PC-3 (cell line): ENCODE measurements at places on chromosomes 6 and 20.

DNA sequence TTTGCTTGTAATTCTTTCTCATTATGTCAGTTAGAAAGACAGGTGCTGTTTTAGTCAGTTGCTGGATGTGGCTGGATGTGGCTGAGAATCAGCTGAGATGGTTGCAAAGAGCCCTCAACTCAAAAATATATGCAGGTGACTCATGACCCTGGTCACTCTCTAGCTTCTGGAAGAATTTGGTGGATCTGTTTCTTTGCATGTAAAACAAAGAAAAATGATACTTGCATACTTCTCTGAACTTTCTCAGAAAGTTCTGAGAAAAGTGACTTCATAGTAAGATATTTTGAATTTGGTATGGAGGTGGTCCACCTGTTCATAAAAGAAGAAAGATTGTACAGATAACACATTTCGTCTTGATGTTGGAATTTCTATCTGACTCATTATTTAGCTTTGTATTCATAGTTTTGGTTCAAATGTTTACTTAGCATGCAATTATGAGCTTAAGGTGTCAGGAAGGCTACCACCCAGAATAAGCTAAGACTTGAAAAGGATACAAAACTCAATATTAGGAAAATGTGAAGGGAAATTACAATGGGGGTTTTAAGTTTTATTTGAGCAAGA, 163.2 kb upstream of the OLIG3 start:
- DNase-seq: no peak

DNA sequence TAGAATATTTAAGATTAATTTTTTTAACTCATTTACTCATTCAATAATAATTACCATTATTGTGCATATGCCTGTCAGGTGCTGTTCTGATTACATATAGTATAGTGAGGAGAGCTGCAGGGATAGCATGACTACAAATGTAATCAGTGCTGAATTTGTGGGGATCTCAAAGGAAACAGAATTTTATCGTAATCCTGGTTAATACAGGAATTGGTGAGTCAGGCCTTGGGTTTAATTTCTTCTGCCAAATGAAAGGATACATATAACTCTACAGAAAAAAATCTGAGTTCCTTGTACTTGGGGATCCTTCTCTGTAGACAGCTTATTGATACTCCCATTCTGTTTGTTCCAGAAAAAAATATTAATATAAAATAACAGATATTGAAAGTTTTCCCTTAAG, 297.2 kb downstream of the GJA1 start:
- DNase-seq: no peak

GRCh38 chr20:37871751-37872150, 31.2 kb upstream of the VSTM2L start:
- no peak for DNase-seq

GRCh38 chr6:50717734-50718457, 4.6 kb downstream of the TFAP2D start:
- no peak for DNase-seq

DNA sequence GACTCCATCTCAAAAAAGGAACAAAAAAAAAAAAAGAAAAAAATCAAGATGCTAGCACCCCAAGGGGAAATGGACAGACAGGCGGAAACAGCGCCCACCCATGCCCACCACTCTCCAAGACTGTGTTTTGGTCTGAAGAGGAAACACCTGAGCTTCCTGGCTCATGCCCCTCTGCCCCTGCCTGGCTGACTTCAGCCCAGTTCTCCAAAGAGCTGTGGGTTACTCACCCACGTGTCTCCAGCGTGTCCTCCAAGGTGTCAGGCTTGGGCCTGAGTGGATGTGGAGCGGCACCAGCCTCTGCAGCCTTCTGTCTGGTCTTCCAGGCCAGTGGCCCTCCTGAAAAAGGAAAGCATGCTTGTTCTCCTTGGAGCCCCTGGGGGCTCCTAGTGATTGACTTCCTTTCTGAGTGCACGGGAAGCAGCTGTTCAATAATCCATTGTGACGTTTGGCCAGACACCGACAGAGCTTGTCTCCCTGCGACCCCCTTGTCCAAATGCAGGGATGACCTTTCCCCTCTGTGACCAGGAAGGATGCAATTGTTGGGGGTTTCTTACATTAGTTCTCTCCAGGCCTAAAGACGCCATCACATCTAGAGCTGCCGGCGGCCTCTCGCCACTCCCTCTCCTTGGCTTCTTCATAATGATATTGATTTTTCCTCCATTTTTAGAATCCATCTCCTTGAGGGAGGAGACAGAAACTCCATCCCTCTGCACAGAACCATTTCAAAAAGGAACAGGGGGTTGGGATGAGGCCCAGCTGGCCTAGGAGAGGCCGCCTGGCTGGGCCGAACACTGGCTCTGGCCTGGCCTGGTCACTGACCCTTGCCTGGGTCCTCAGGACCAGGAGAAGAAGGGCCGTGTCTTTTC, 58.4 kb downstream of the ADNP start:
- DNase-seq: no peak

DNA sequence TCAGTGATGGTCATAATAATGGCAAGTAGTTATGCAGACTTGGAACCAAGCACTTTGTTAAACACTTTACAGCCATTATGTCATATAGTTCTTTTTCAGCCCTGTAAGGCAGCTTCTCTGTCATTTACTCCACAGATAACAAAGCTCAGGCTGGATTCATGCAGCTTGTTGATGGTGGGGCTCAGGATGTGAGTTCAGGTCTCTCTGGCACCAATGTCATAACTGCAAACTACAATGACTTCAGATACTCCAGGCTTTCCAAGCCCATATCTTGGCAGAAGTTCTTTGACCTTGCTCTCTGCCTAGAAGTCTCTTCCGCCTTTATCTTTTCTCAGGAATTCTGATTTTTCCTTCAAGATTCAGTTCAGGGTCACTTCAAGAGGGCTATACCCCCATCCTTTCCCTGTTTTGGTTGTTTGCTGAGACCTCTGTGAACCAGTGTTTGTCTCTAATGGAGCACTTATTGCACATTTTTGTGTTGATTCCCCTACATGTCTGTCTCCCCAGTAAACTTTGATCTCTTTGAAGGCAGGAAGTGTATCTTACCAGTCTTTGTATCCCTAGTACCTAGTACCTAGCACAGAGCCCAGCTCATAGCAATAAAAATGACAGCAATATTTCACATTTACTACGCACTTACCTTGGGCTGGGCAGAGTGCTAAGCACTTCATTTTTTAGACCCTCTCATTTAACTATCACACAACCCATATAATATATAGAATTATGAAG, 19.7 kb upstream of the EFHC1 start:
- no peak for DNase-seq

GRCh38 chr6:26473758-26474438, 16.1 kb downstream of the BTN2A1 start:
- DNase-seq: peak; percentile 94

DNA sequence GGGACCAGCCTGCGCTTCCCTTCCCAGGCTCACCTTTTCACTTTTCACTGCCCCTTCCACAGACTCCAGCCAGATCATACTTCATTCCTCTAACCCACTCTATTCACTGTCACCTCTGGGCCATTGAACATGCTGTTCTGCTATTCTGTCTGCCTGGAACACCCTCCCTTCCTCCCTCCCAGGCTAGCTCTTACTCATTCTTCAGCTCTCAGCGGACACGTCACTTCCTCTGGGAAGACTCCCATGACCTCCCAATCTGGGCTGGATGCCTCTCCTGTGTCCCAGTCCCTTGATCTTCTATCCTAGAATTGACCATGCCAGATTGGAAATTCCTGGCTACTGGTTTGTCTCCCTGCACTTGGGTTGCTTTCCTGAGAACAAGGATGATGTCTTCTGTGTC, 5.0 kb downstream of the SLC12A5 start:
- no peak for DNase-seq

- DNase-seq: no peak
These were observed 18.1 kb downstream of the NPEPL1 start for GRCh38 chr20:58710481-58711265.

GRCh38 chr6:141484711-141485110, 648.0 kb upstream of the GJE1 start:
- DNase-seq: no peak

DNA sequence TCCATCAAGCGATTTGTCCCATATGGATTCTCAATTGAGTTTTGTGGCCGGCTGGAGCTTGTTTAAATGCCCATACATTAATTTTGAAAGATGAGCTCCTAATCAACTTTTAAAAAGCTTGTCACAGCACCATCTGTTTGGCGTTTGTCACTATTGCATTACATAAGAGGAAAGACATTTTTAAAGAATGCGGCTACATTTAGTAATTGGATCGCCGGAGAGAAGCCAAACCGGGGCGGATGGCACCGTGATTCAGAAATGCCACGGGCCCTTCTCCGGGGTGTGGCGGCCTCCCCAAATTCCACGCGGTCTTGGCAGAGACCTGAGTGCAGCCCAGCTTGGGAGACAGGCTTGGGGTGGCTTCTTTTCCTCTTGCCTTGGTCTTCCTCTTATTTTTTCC, 67.7 kb upstream of the ZNFX1 start:
- peak; percentile 95 for DNase-seq

GRCh38 chr6:102520966-102521365, 1127.5 kb downstream of the GRIK2 start:
- DNase-seq: no peak

GRCh38 chr6:163897030-163897429, 482.5 kb downstream of the QKI start:
- DNase-seq: no peak

DNA sequence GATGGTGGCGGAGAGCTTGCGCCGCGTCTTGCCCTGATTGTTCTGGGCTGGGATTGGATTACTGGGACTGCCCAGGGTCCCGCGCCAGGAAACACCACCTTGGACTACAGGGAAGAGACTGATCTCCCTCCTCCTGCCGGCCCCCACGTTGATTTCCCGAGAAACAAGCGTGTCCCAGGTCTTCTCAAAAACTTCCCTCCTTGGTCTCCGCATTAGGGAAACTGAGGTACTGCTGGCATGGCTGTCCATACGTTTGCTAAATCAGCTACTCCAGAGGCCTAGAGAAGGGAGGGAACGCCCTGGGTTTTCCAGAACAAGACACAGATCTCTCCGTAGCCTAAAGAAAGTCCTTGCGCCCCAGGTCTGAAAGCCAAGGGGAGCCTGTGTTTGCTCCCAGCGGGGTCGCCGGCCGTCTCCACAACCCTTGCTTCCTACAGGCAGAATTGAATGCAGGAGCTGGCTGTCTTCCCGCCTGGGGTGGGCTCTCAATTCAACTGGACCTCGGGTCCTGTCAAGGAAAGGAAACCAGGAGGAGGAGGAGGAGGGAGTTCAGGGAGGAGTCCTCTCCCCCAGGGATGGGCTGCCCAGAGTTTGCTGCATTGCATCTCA, 29.2 kb downstream of the TFAP2A start:
- DNase-seq: no peak

- no peak for DNase-seq
These were observed 200.5 kb upstream of the ARG1 start for GRCh38 chr6:131372535-131372934.

DNA sequence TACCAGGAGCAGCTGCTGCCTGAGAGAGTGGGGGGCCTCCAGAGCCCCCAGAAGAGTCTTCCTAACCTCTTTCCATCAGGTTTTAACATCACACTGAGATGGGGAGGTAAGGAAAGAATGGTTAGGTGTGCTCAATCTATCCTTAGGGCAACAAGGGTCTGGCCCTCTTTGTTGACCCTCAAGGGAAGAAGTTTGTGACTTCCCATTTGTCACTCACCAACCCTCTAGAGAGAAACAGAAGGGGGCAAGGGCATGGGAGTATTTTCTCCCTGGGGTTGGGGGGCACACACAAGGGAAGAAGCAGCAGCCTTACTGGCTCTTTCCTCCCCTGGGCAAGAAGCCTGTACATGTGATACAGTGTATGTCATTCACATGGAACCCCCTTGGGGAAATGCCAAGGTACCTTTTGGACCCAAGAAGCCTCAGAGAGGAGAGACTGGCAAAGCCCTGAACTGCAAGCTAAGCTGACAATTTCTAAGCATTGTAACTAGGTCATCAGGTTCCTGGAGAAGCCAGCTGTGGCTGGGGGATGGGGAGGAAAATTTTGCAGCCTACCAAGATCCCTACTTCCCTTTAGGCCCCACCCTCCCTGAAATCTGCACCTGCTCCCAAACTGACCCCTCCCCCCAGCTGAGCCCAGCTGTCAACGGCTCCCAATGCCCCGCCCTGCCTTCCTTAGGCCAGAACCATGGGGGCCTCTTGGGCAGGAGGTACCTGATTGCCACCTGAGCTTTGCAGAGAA, 14.5 kb downstream of the BCL2L1 start:
- peak; percentile 38 for DNase-seq

- no peak for DNase-seq
These were observed 20.2 kb downstream of the STAU1 start for GRCh38 chr20:49167811-49168507.

GRCh38 chr6:71491844-71492243, 203.2 kb downstream of the OGFRL1 start:
- no peak for DNase-seq

- no peak for DNase-seq
These were observed 628.1 kb upstream of the CITED2 start for GRCh38 chr6:140002396-140003022.

- no peak for DNase-seq
These were observed 31.4 kb downstream of the RGS17 start for GRCh38 chr6:153099636-153100035.

DNA sequence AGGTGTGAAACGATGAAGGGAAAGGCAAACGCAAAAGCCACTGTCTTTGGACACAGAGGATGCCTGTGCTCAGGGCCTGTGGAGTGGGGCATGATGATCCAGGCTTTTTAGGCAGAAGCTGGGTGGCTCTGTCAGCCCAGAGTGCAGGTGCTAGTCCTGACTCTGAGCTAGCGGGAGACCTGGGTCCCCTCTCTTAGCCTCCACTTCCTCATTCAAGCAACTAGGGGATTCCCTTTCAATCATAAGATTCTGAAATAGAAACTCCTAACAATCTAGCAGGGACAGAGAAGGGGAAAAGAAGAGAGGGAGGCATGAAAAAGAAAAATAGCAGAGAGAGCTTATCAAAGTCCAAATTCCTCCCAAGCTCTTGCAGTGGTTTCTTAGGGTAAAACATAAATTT, 7.6 kb upstream of the HIVEP2 start:
- DNase-seq: no peak

- no peak for DNase-seq
These were observed 29.9 kb downstream of the ABHD12 start for GRCh38 chr20:25360631-25361286.

DNA sequence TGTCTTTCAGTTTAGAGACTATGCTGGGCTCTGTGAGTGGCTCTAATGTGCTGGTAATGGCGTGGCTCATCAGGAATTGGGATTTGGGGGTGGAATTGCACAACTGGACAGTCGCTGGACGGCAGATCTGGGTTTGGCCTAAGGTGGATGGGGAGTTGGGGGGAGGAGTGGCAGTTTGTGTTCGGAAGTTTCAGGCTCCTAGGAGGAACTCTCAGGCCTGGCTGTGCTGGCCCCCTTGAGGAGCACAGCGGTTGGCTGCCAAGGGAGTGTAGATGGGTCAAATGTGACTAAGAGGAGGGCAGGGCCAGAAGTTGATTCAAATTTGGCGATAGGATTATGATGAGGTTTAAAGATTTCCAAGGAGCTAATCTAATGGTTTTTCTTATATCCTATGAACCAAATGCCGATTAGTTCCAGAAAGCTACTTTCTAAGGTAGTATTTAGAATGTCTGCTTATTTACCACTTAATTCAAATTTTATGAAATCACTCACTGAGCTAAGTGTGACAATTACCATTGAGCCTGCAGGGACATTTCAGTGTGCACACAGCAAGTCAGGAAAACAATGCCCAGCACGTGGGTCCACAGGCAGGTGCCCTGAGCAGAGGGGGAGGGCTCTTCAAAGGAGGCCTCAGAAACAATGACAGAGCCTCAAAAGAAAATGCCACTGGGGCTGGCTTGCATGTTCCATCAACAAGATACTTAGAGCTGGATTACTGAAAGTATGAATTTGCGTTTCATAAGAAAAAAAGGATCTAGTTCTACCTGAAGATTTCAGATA, 111.0 kb downstream of the GJA10 start:
- DNase-seq: no peak
